MM.1S (cell line): ENCODE measurements at places on chromosomes 6 and 20.

DNA sequence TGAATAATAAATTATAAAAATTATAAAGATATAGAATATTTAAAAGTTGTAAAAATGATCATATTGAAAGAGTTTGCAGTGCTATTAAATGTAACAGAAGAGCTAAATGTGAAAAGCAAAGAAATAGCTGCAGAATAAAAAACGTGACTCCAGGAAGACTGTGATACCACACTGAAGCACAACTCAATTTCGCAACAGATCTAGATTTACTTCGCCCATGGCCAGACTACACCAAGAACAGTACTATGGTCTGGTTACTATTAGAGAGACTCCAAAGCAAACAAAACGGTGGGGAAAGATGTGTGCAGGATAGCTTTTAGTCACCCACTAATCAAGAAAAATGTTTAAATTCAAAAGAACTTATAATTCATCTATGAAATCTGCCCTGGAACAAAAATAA is 1.9 kb downstream of the CHD6 start:
- DNase-seq = no peak

DNA sequence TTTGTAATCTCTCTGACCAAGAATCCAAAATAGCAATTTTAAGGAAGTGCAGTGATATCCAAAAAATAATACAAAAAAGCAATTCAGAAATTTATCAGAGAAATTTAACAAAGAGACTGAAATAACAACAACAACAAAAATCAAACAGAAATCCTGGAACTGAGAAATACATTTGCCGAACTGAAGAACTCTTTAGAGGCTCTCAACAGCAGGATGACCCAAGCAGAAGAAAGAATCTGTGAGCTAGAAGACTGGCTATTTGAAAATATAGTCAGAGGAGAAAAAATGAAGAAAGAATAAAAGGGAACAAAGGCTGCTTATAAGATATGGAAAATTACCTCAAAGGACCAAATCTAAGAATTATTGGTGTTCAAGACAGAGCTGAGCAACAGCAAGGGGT is 22.6 kb downstream of the GABRR1 start:
- DNase-seq = no peak

- no peak for DNase-seq
These were observed 956.6 kb downstream of the KIF16B start for GRCh38 chr20:15616626-15617025.

DNA sequence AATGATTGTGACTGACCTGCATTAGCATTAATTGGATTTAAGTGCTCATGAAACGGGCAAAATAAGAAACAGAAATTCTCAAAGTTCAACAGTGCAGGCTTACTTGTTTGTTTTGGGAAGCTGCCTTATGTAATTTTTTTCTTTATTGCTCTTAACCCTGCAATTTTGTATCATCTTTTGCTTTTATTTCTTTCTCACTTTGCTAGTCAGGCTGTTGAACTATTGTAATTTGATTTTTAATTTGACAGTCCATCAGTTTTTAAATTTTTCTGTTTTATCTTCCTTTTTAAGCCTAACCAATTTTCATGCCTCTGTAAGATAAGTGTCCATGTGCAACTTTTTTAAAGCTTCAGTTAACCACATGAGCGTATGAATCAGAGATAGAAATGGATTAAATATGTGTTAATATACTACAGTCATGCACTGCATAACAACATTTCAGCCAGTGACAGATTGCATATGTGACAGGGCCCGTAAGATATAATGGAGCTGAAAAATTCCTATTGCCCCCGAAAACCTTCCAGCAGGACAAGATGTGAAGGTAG is 44.6 kb downstream of the PEX7 start:
- no peak for DNase-seq

GRCh38 chr20:17556837-17557674 is 12.8 kb upstream of the DSTN start:
- no peak for DNase-seq

DNA sequence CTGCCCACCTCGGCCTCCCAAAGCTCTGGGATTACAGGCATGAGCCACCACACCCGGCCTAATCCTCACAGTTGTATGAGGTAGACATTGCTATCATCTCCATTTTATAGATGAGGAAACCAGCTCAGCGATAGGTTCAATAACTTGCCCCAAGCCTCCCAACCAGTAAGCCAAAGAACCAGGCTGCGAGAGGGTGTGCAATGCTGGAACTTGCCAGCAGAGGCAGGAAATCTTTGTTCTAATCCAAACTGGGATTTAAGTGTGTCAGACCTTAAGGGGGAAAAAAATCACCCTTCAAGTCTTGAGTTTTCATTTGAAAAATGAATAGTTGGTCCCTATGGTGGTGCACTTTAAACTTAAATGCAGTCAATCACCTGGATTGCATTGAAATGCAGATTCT is 20.1 kb upstream of the RNGTT start:
- no peak for DNase-seq

GRCh38 chr6:54702772-54703171 is 143.8 kb upstream of the FAM83B start:
- no peak for DNase-seq

- no peak for DNase-seq
These were observed 4.6 kb downstream of the SLC17A2 start for GRCh38 chr6:25925876-25926275.

GRCh38 chr20:11882651-11883050 is 35.0 kb upstream of the BTBD3 start:
- no peak for DNase-seq

GRCh38 chr6:105087571-105088211 is 92.1 kb downstream of the POPDC3 start:
- peak; percentile 58 for DNase-seq

GRCh38 chr6:112560651-112561050 is 213.5 kb downstream of the RFPL4B start:
- DNase-seq = no peak

- no peak for DNase-seq
These were observed 100.6 kb downstream of the CRYBG1 start for GRCh38 chr6:106461084-106461483.

GRCh38 chr6:41247288-41247865 is 19.2 kb downstream of the TREML4 start:
- no peak for DNase-seq

- no peak for DNase-seq
These were observed at the start of gene KCNQ2 for GRCh38 chr20:63471981-63472831. Gene KCNQ2 (minus strand): TSS chr20:63472655. CDS start chr20:63472463, 192 bp downstream.

GRCh38 chr6:39515006-39515405 is 192.5 kb upstream of the KCNK16 start:
- no peak for DNase-seq

DNA sequence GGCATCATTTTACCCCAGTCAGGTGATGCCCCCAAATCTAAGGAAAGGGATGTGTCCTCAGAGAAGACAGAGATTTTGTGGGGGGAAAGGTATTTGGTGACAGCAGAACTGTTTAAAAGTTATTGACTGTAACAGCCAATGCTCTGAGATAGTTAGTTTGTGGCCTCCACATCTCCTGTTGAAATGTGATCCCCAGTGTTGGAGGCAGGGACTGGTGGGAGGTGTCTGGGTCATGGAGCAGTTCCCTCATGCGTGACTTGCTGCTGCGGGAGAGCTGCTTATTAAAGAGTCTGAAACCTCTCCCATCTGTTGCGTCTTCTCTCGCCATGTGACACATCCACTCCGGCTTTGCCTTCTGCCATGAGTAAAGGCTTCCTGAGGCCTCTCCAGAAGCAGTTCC is 282.8 kb upstream of the FOXQ1 start:
- DNase-seq = no peak

- DNase-seq = no peak
These were observed 77.0 kb upstream of the DTNBP1 start for GRCh38 chr6:15739867-15740266.

- DNase-seq = no peak
These were observed 48.3 kb downstream of the LAMA4 start for GRCh38 chr6:112206110-112206458.

- DNase-seq = no peak
These were observed 69.0 kb upstream of the CITED2 start for GRCh38 chr6:139443231-139444112.

DNA sequence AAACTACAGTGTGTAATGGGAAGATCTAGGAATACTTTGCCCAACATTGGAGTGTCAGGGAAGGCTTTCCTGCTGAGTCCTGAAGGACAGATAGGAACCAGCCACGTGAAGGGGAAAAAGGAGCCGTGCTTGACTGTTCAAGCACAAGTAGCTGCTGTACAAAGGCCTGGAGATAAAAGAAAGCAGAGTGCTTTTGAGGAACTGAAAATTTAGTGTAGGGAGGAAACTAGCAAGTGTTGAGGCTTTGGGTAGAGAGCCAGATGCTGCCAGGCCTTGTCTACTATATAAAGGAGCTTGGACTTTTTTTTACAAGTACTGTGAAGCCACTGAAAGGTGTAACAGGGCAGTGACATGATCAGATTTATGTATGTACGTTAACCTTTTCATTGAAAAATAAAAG is 39.0 kb downstream of the DSE start:
- DNase-seq = peak; percentile 48

GRCh38 chr6:51648236-51648635 is 439.2 kb downstream of the PKHD1 start:
- peak; percentile 27 for DNase-seq

DNA sequence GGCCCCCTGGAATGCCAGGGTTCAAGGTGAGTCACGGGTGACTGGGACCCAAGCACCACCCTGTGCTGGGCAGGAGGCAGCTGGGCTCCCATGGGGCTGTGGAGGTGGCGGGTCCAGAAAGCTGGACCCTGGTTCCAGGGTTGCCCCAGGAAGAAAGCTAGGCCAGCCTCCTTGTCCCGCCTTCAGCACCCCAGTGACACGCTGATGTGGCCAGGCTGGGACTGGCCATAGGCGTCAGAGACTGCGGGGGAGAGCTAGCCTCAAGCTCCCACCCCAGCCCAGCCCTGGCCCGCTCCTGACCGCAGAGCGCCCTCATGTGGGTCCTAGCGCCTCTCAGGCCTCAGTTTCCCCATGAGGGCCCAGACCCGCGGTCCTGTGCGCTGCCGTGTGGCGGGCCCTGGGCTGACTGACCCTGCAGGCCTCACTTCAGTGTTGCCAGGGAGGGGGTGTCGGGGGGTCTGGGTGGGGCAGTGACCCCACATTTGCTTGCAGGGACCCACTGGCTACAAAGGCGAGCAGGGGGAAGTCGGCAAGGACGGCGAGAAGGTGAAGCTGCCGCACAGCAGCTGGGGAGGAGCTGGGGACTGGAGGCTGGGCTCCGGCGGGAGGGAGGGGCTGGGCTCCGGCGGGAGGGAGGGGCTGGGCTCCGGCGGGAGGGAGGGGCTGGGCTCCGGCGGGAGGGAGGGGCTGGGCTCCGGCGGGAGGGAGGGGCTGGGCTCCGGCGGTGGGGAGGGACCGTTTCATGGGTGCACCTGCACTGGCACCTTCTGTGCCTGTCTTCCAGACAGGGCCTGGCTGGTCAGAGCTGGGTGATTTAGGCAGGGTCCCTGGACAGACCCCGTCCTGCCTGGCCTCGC is 7.9 kb downstream of the COL9A3 start:
- DNase-seq = peak; percentile 52

GRCh38 chr6:116572162-116572561 is 858 bp downstream of the RWDD1 start:
- peak; percentile 29 for DNase-seq

DNA sequence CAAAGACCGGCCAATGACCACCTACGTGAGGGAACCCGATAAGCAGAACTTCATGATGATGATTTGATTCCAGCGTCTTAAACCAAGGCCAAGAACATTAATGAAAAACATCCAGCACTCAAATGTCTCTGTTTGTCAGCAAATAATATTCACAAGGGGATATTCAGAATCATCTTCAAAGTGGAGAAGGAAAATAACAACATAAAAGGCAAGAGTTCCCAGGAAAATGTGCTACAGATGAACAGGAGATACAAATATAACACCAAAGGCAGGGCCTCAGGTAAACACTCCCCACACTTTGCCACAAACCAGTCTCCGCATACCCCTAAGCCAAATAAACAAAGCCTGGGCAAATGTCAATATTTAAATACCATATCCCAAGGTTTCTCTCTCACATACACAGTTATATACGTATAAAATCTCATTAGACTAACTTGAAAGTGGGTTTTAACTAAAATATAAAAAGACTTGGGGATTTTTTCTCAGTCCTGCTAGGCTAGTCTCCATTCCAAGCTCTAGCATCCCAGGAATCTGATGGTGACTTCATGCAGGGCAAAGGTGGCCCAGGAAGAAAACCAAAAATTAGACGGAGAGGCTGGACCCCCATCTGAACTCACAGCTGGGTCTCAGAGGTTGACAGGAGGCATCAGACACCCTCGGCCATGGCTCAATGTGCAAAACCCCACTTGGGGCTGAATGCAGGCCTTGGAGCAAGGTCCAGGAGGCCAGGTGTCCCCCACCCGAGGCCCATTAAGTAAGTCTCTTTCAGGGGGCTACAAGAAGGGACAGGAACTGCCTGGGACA is 32.1 kb downstream of the TRAM2 start:
- DNase-seq = no peak

DNA sequence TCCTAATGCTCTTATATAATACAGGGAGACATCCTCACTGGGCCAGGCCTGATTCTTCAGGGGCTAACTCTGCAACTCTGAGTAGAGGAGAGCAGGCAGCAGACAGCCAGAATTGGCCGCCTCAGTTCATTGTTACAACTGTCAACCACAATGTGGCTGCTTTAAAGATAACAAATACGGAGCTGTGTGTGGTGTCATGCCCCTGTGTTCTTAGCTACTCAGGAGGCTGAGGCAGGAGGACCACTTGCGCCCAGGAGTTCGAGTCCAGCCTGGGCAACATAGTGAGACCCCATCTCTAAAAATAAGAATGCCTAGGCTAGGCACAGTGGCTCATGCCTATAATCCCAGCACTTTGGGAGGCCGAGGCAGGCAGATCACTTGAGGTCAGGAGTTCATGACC is 34.3 kb downstream of the CEP250 start:
- no peak for DNase-seq

GRCh38 chr6:168088161-168089053 is 9.4 kb upstream of the FRMD1 start:
- DNase-seq = no peak

DNA sequence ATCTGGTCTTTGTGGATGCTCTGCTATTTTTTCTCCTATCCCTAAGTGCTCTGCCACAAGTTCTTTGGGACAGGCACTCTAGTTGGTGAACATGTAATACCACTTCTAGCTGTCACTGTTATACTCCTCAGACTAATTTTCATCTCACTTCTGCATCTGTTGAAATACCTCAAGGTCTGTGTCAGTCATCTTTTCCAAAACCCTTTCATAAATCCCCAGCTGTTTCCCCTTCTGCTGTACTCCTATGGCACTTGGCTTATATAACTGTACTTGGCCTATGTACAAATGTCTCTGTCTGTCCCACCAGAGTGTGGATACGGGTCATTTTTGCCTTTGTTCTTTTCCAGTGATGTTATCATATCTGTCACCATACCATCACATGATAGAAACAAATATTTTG is 124.2 kb downstream of the FHL5 start:
- DNase-seq = no peak

- DNase-seq = no peak
These were observed 405.7 kb downstream of the RFPL4B start for GRCh38 chr6:112752791-112753190.

DNA sequence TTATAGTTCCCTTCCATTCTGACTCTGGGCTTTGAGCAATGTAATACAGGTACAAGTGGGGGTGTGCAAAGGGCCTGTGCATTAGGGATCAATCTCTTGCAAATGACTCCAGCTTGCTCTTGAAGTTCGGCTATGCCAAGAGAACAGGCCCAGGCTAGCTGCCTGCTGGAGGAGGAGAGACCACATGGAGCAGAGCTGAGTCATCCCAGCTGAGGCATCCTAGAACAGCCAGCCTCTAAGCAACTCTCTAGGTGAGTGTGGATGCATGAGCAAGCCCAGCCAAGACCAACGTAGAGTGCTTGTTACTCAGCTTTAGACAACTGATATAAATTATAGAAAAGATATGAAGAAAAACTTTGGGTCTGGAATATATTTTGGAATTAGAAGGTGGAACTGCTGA is 47.6 kb upstream of the RBM24 start:
- DNase-seq = no peak

GRCh38 chr6:106066989-106067388 is 19.1 kb upstream of the PRDM1 start:
- DNase-seq = no peak
